Activated CD8-positive, alpha-beta T cell treated with anti-CD3 and anti-CD28 coated beads, Interleukin-2, amount 10 ng/mL, durations not matched to agents 7 days and 5 days (primary cell): ENCODE measurements at places on chromosomes 5 and 9. TPM values are rescaled to one million over a fixed set of nuclear protein-coding genes. Genes with fewer than 3 reads are reported as not detected.

GRCh38 chr5:169950333-169950732 is 30.0 kb downstream of the INSYN2B start:
- no peak for DNase-seq

DNA sequence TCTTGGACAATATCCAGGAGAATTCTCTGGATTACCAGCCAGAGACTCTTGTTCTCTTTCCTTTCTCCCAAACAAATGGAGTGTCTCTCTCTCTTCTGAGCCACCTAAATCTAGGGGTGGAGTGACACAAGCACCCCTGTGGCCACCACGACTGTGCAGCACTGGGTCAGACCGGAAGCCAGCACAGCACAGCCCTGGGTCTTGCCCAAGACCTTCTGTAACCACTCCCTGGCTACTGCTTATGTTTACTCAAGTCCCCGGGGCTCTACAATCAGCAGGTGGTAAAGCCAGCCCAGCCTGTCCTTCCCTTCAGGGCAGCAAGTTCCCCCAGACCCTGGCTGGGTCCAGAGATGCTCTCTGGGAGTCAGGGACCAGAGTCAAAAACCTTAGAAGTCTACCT is 110.0 kb upstream of the TUT7 start:
- DNase-seq, result no peak

GRCh38 chr5:120134944-120135343 is 329.2 kb upstream of the PRR16 start:
- DNase-seq, result no peak

DNA sequence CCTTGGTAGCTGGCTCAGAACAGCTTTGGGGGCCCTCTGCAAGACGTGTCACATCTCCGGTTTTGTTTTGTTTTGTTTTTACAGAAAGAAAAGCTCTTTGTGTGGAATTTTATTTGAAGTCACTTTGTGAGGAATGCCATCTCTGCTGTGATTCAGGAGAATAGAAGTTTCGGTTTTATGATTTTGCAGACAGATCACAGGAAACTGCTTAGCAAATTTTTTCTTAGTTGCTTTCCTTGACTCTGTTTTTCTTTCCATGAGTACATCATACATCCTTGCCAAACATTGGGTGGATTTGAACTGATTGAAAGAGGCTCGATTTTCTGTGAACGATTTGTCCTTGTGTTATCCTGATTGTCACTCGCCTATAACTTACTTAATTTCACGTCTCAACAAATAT is 5.1 kb downstream of the SEMA5A start:
- DNase-seq, result no peak

GRCh38 chr5:16628376-16628775 is 11.6 kb upstream of the RETREG1 start:
- DNase-seq, result no peak

GRCh38 chr5:142385194-142385593 is 60.4 kb upstream of the SPRY4 start:
- no peak for DNase-seq

DNA sequence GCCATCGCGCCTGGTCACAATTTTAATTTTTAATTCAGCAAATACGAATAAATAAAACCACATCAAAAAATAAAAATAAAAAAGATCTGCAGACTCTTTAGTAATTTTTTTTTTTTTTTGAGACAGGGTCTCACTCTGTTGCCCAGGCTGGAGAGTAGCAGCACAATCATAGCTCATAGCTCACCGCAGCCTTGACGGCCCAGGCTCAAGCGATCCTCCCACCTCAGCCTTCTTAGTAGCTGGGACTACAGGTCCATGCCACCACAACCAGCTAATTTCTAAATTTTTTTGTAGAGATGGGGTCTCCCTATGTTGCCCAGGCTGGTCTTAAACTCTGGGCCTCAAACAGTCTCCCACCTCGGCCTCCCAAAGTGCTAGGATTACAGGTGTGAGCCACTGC is 14.2 kb downstream of the NANS start:
- DNase-seq, result no peak

DNA sequence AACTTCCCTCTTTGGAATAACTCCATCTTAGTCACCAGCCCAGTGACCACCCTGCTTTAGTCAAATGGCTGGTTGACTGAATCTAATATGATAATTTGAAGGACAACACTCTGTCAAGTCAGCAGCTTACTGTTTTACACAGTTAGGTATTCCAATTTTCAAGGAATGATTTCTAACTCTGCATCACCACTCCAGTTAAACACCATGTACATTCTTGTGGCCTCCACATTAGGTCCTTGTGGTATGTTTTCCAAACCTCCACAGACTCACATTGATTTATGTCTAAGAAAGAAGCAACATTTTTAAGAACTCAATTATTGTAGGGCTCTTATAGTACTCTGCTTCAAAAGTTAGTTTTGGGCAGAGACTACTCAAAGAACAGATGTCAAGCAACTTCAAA is 110.7 kb downstream of the TLE1 start:
- DNase-seq, result no peak

GRCh38 chr5:76086095-76086494 is 2.9 kb downstream of the SV2C start:
- DNase-seq, result no peak

DNA sequence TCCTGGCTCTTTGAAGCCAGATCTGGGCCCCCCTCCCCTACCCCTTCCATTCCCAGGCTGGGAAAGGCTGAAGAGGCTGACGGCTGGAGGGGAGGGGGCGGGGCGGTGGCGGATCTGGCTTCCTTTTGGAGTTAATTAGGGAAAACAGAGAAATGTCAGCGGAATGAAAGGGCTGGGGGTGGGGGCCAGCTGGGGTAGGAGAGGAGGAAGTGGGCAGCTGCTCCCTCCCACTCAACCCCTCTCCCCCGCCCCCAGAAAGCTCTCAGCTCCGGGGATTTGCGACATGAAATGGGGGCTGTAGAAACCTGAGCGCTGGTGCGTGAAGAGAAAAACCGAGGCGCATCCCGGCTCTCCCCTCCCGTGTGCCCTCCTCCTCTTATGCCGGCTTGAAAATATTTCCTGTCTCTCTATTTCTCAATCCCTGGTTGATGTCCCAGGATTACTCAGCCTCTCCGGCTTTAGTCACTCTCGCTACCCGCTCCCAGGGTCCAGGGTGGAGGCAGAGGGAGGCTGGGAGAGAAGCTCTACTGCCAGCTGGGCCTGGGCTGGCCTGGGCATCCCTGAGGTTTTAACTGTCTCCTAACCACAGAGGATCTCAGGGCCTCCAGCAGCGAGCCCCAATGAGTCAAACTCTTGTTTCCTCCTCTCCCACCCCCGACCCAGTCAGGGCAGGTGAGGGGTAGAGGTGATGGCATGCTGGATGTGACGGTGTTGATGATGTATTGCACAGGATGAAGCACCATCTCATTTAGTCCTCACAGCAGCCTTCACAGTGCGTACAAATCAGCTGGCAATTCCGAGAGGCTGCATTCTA is 20.1 kb downstream of the PCDHGC5 start:
- DNase-seq, result no peak

DNA sequence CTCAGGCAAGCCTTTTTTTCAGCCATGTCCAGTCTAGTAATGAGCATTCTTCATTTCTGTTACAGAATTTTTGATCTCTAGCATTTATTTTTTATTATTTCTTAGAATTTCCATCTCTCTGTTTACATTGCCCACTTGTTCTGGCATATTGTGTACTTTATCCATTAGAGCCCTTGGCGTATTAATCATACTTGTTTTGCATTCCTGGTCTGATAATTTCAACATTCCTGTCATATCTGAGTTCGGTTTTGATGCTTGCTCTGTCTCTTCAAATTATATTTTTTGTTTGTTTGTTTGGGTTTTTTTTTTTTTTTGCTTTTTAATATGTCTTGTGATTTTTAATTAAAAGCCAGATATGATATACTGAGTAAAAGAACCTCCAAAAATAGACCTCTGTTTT is 23.0 kb upstream of the JAK2 start:
- DNase-seq, result no peak

DNA sequence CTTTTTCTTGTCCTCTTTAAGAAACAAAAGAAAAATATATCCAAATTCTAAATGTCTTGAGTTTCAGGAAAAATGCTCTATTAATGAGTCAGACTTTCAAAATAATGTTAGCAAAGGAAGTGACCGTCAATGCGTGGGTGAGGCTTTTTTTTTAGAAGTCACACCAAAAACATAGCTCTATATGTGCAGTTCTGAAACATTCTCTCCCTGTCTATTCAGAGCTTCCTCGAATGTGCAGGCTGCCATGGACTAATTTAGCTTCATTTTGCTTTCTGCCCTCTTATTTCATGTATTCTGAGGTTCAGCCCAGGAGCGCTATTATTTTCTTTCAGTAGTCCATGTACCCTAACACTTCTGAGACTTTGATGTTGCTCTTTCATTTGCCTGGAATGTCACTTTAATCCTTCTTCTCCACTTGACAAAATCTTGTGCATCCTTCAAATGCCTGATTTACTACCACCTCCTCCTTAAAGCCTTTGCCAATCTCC is 72.5 kb upstream of the RASA1 start:
- DNase-seq, result no peak

GRCh38 chr5:140591747-140592372 is 27.2 kb downstream of the SLC35A4 start:
- no peak for DNase-seq

DNA sequence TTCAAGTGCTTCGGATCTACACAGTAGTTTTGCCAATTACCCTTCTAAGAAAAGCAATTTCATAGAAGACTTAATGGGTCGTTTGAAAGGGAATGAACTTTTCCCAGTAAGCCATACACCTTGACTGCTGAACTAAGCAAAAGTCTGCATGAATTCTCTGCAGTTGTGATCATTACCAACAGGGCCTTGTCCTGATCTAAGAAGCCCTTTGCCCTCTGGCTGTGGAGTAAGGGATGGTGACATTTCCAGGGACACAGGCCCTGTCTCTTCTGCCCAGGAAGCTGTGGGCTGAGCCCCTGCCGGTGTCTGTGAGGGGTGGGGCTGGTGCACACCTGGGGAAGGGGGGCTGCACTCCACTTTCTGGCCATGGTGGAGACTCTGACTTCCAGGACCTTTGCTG is 30.5 kb downstream of the ZDHHC11 start:
- no peak for DNase-seq

DNA sequence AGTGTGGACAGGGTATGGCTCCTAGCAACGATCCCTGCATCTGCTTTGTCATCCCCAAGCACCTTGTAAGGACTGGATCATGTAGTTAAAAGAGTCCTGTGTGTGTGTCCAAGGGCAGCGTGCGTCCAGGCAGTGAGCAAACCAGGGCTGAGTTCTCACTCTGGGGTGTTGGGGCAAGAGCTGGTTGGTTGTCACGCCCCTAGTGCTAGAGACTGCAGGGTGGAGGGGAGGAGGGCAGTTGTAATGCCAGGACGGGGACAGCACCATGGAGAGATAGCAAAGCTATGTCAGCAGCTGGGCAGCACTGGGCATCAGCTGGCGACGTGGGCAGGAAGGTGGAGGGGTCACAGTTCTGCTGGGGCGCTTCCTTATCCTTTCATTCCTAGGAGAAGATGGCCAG is 100.8 kb downstream of the ZNF618 start:
- no peak for DNase-seq

DNA sequence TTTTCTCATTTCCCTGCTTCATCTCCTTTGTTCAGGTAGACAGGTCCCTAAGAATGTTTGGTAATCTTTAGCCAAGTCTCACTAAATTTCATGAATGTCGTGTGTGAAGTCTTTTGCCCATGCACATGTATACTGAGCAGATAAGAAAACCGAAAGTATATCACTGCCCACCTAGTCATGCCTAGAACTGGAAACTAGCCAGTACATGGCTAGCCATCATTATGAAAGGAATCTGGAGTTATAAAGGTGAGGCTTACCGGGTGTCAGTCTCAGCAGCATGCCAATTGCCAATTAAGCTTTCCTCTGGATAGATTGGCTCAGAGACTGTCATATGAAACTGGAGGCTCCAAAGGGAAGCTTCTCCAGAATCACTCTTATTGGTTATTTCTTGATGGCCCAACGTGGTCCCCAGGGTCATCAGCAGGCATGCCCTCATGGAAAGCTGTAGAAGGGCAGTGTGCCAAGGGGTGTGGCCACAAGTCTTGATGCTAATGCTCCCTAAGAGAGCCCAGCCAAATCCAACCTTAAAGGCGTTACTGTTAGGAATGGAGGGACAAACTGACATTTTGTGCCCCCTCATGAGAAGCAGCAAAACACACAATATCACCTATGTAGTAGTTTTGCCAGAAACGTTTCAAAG is 307.3 kb upstream of the PIK3R1 start:
- DNase-seq, result no peak

- DNase-seq, result no peak
Observed at GRCh38 chr9:91547081-91547480, 123.4 kb upstream of the NFIL3 start.

- DNase-seq, result no peak
Observed at GRCh38 chr5:55577353-55578060, 42.7 kb upstream of the PLPP1 start.

- no peak for DNase-seq
Observed at GRCh38 chr5:179309751-179310320, 35.4 kb downstream of the ADAMTS2 start.

- no peak for DNase-seq
Observed at GRCh38 chr5:158711927-158712529, 387.7 kb downstream of the EBF1 start.

- DNase-seq, result no peak
Observed at GRCh38 chr9:28883234-28883633, 1310.0 kb upstream of the C9orf72 start.

DNA sequence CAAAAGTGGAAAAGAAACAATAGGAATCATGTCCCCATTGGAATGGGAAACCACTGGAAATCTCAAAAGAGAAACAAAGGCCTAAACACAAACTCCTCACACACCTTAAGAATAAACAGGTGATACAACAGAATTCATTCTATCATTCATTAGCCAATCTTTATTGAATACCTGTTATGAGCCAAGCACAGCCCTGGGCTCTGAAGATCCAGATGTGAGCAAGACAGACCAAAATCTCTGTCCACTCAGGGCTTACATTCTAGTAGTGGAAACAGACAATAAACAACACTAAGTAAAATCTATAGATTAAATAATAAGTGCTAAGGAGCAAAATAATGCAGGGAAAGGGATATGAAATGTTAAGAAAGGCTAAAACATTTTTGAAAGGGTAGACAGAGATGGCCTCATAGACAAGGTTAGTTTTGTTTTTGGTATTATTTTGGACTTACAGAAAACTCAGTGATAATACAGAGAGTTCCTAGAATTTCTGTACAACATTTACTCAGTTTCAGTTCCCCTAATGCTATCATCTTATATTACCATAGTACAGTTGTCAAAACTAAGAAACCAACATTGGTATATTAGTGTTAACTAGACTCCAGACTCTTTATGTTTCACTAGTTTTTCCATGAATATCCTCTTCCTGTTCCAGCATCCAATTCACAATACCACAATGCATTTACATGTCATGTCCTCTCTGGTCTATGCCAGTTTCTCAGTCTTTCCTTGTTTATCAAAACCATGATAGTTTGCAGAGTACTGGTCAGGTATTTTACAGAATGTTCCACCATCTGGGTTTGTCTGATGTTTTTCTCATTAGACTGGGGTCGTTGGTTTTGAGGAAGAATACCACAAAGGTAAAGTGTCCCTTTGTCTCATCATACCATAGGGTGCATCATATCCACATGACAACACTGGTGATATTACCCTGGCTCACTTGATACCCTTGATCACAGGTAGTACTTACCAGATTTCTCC is 103.7 kb downstream of the SIL1 start:
- no peak for DNase-seq

The SPINK7 gene
- not detected for total RNA-seq

The VLDLR gene
- total RNA-seq, result 6.4 TPM

The GLDC gene
- 0.58 TPM for total RNA-seq

The THBS4 gene
- total RNA-seq, result 1.4 TPM

The ANXA2R gene
- total RNA-seq, result 28.0 TPM

The LCN2 gene
- total RNA-seq, result not detected

The RGS7BP gene
- not detected for total RNA-seq

The MEIKIN gene
- not detected for total RNA-seq

The INSYN2B gene
- total RNA-seq, result not detected

The SYNPO gene
- not detected for total RNA-seq

The RETREG1 gene
- total RNA-seq, result 51.8 TPM

The ANKRD18B gene
- not detected for total RNA-seq

The PPP3R2 gene
- total RNA-seq, result not detected

The CCDC69 gene
- 87.6 TPM for total RNA-seq
